ENCODE measurements at places on chromosomes 2 and 18. TPM values are rescaled to one million over a fixed set of nuclear protein-coding genes. Genes with fewer than 3 reads are reported as not detected.

GRCh38 chr18:49843131-49843530, 29.8 kb upstream of the ACAA2 start:
- DNase-seq, result no peak

- no peak for DNase-seq
These were observed 4.2 kb downstream of the NABP1 start for GRCh38 chr2:191682126-191682525.

DNA sequence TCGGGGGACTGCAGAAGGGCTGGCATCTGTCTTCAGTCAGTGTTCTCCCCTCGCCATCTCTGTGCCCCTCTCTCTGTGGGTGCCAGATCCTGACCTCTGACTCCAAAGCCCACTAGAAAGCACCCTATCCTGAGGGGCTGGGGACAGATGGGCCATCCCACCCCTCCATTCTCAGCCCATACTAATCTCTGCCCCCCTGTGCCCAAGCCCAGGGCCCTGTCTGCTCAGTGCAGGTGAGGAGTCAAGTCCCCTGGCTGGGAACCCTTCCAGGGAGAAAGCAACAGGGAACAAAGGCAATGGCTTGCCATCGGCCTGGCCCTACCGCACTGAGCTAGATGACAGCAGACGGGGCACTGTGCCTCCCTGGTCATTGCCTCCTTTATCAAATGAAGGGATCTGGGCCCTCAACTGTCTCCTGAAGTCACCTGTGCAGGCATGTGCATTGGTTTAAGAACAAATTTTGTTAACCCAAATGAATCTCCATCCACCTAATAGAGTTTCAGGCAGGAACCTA, 42.7 kb upstream of the ID2 start:
- DNase-seq, result no peak

DNA sequence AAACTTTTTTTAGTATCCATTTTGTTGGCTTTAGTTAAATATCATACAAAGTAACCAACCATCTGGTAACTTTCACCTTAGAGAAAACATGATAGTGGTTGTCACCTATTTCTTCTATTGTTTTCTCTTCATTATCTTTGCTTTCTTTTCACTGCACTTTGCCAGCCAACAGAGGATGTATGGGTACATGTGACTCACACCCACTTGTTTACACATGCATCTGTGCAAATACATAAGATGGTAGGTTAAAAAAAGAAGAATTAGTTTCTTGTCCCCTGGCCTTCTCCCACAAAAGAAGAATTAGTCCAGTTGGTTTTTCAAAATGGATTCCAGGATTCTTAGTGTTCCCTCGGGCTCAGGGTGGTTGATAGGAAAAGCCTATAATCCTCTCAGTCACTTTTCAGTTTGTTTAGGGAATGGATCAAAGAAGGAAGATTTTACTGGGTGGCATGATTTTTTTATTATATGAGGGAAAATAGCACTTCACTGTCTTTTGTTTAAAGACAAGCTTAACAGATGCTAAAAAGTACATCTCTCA, 46.6 kb downstream of the CDK15 start:
- DNase-seq, result no peak

DNA sequence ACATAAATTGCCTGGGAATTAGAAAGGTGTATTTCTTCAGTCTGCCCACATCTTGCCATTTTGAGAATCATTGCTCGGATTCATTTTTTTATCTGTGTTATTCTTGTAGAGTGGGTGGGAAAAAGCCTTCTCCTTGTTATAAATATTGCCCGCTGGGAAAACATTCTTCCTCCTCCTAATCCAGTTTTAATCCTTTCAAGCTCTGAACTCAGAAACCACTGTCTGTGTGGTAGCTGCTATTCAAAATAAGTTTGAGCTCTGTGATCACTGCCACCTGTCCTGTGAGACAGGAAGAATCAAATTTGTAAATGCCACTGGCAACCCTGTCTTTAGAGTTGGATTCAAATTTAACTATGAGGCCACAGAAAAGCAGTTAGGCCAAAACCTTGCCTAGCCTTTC, 1875.2 kb upstream of the PIK3C3 start:
- DNase-seq, result no peak

DNA sequence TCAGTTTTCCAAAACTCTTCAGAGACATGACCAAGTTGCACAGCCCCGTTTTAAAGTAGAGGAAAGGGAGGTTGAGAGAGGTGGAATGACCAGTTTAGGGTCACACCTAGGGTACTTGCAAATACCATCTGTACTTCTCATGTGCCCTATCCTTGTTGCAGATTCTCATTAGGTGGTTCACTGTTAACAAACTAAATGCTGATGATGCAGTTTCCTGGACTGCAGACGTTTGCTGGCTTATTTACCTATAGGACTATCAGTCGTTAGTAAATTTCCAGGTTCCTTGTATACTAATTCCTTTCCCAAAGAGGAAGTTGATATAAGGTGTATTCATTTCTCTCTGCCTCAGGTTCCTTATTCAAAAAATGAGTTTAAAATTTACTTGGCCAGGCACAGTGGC, 1.4 kb downstream of the FARP2 start:
- DNase-seq, result no peak

DNA sequence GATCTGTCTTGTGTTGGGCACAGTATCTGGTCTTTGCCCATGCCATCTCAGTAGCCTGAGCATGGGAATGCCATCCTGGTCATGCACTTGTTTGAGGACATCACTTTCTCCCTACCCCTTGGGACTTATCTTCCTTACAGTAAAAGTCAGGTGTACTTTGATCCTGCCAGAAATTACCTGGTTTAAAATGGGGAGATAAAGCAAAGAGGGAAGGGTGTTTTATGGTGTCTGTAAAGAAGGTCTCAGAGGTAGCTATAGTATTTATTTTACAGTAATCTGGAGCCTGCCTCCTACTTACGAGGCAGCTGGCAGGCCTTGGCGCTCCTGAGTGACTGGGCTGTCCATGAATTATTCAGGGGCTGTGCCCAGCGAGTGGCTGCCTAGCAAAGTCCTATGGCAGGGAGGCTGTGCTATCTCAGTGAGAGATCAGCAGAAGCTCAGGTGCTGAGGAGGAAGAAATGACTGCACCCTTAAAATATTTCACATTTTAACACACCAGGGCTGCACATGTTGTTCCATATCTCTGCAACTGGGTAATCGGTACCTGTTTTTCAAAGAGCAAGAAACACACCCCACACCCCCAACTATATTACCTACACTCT, 93.9 kb downstream of the SPTBN1 start:
- DNase-seq, result peak; percentile 18

DNA sequence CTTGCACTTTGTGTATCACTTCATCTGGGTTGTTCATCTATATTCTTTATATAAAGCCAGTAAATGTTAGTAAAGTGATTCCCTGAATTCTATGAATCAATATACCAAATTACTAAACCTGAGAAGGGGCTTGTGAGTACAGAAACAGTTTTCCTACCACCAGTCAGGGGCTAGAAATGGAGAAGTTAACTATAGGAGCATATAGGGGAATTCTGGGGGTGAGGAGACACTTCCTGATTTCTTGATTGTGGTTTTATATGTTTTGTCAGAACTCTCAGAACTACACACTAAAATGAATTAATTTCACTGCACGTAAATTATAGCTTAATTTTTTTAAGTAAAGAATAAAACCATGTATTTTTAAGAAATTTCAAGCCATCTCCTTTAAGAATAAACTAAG, 93.7 kb downstream of the SESTD1 start:
- no peak for DNase-seq

DNA sequence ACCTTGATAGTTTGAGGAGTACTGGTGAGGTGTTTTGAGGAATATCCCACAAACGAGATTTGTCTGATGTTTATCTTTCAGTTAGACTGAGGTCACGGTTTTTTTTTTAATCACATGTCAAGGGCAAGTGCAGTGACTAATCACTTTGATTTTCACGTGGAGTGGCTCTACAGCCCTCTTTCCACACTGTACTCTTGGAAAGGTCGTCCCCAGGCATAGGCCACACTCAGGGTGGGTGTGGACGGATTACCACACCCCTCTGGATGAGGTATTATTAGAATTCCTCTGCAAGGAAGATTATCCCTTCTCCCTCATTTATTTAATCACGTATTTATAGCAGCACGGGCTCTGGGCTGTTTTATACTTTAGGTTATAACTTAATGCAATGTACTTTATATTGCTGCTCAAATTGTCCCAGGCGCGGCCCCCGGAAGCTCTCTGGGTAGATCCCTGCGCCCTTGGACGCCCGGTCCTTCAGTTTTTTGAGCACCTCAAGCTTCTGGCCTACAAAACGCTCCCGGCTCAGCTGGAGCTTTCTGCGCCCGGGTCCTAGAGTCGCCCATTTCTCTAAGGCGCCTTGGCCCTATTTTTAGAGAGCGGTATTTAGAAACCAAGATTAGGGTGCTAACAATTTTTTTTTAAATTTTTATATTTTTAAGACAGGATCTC, 515 bp upstream of the PLEKHB2 start:
- peak; percentile 83 for DNase-seq

GRCh38 chr2:141468761-141469160, 662.1 kb downstream of the LRP1B start:
- DNase-seq, result peak; percentile 51

DNA sequence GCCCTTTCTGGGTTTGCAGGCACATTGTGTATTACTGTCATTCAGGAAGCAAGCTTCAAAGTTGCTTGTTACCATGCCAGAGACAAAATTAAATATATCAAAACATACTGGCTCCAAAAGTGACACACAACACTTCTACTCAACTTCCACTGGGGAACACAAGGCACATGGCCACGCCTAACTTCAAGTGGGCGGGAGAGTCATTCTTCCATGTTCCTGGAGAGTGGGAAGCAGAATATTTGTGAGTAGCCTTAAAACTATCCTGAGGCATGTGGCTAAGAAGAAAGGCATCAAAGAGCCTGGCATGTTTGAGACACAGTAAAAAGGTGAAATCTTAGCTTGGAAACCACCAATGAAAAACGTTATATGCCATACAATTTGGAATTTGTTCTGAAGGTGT, 90.5 kb upstream of the TACR1 start:
- DNase-seq, result no peak

- no peak for DNase-seq
These were observed 9.1 kb upstream of the DAW1 start for GRCh38 chr2:227862227-227862740.

DNA sequence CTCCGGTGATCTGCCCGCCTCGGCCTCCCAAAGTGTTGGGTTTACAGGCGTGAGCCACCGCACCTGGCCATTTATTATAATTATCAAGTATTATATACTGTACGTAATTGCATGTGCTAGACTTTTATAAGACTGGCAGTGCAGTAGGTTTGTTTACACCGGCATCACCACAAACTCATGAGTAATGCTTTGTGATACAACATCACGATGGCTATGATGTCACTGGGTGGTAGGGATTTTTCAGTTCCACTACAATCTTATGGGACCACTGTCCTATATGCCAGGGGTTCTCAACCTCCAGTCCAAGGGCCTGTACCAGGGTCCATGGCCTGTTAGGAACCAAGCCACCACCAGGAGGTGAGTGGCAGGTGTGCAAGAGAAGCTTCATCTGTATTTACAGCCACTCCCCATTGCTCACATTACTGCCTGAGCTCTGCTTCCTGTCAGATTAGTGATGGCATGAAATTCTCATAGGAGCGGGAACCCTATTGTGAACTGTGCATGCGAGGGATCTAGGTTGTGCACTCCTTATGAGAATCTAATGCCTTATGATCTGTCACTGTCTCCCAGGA, 9.4 kb downstream of the SCYGR4 start:
- DNase-seq, result no peak

DNA sequence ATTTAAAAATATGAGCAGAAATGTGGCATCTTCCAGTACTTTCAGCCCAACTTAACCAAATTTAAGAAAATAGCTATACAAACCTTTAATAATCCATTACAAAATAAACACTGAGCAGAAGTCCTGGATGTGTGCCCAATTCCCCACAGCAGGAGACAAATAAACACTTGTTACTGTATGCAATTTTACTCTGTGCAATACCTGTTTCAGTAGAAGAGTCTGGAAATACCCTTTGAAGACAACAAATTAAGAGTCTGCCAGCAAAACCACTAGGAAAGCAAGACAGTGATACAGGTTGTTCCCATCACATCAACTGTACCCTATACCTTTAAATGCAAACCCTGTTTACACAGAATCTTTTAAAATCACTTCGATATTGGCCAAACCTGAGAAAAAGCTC, 41.4 kb upstream of the RNU4ATAC start:
- DNase-seq, result peak; percentile 21

The GPR39 gene
- total RNA-seq, result 6.8 TPM

The C1QL2 gene
- total RNA-seq, result not detected

The SRD5A2 gene
- total RNA-seq, result 0.13 TPM
